ENCODE measurements at places on chromosomes 11 and 22. TPM values are rescaled to one million over a fixed set of nuclear protein-coding genes. Genes with fewer than 3 reads are reported as not detected.

The SERPING1 gene
- total RNA-seq, result 17.2 TPM

The SYT8 gene
- not detected for total RNA-seq

The KIAA0930 gene
- 30.9 TPM for total RNA-seq

- no peak for DNase-seq
Observed at GRCh38 chr11:8408151-8408941, 144.7 kb upstream of the LMO1 start.

- no peak for DNase-seq
Observed at GRCh38 chr11:73944901-73945300, 5.9 kb upstream of the DNAJB13 start.

- peak; percentile 89 for DNase-seq
Observed at GRCh38 chr11:118998822-118999221, 884 bp downstream of the CENATAC start.

GRCh38 chr11:32439501-32440210, 4.3 kb upstream of the WT1 start:
- DNase-seq, result no peak
